ENCODE measurements at places on chromosomes 3 and 15. TPM values are rescaled to one million over a fixed set of nuclear protein-coding genes. Genes with fewer than 3 reads are reported as not detected.

The HLTF gene
- total RNA-seq = 110 TPM

The ZBBX gene
- 2.3 TPM for total RNA-seq

The GRK7 gene
- 1.3 TPM for total RNA-seq

The C3orf85 gene
- total RNA-seq = not detected

The SLC2A2 gene
- not detected for total RNA-seq

The NUP210 gene
- 29.5 TPM for total RNA-seq

The RLBP1 gene
- total RNA-seq = 102 TPM

The CCR9 gene
- total RNA-seq = not detected

The GOLGA6A gene
- total RNA-seq = 0.49 TPM

The ZNF620 gene
- total RNA-seq = 15.3 TPM

The SLC12A1 gene
- 2.1 TPM for total RNA-seq

The SLC6A6 gene
- 59.3 TPM for total RNA-seq

The ARGFX gene
- total RNA-seq = not detected

The CEMIP gene
- total RNA-seq = 4.0 TPM

The IL17RB gene
- 8.7 TPM for total RNA-seq

The ADAMTS9 gene
- total RNA-seq = 77.6 TPM

The TJP1 gene
- total RNA-seq = 145 TPM

The ZIC1 gene
- 19.4 TPM for total RNA-seq

The CLRN1 gene
- total RNA-seq = 12.0 TPM

The BFSP2 gene
- 299 TPM for total RNA-seq

The SNTN gene
- total RNA-seq = not detected

The RASL12 gene
- total RNA-seq = 18.6 TPM

The SLC30A4 gene
- 15.9 TPM for total RNA-seq

The NANOGP8 gene
- not detected for total RNA-seq

The NEK10 gene
- 6.2 TPM for total RNA-seq

The FBN1 gene
- total RNA-seq = 322 TPM

The P2RY1 gene
- total RNA-seq = 47.6 TPM

The ABHD10 gene
- 73.0 TPM for total RNA-seq

The FBXW12 gene
- not detected for total RNA-seq

The CIDEC gene
- total RNA-seq = not detected

Measured in camera-type eye (tissue), 1 donor.